ENCODE measurements at places on chromosomes 6 and 20.

GRCh38 chr6:149190224-149190831 lies 127.2 kb upstream of the TAB2 start:
- DNase-seq, result peak; percentile 47

- DNase-seq, result no peak
Observed at GRCh38 chr6:144123421-144123820, 26.9 kb upstream of the STX11 start.

DNA sequence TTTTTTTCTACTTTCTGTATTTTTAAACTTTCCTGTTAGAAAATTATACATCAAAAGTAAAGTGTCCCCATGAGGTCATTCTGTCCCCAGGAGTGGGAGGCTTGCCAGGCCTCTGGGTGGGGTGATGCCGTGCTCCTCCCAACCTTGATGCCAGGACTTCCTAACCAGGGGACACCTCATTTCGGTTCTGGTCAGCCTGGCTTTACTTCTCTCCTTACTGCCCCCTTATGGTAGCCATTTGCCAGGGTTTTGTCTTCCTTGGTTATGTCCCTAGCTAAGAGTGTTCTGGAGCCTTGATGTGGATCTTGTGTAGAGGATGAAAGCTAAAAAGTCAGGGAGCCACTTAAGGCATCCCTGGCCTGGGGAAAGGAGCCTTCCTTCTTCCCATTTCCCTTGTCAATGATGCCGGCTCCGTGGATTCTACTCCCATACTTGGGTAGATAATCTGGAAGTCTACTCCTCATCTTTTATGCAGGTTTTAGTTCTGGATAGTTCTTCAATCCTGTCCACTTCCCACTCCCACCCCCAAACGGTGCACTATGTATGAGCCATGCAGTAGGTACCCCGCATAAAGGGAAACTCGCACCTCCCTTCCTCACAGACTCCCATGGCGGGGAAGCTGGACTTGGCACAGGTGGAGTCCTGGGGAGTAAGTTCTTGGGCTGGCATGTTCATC lies 164.1 kb upstream of the SALL4 start:
- peak; percentile 34 for DNase-seq

GRCh38 chr20:10924644-10925201 lies 250.9 kb upstream of the JAG1 start:
- DNase-seq, result no peak

- DNase-seq, result no peak
Observed at GRCh38 chr6:52641826-52642225, 29.1 kb upstream of the TMEM14A start.

DNA sequence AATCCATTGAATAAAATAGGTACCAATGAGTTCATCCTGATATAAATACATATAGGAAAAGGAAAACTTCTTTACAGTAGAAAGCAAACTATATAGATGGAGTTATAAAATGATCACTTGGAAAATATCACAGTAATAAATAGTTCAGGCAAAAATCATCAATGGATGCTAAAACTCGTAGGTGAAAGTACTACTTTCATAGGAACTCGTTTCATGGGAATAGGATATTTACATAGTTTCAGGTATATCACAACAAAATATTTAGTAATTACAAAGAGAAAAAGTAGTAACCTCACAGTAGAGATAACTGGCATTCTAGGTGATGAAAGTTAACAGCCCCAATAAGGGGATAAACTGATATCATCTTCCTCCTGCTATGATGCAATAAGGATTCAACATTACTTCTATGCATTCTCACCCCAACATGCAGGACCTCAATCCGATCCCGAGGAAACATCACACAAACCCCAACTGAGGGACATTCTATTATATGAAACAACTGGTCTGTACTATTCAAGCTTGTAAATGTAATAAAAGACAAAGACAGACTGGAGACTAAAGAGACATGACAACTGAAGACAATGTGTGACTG lies 13.7 kb downstream of the DDO start:
- DNase-seq, result no peak

Data from left cardiac atrium (tissue), 4 donors.